ENCODE measurements at places on chromosomes 16 and 17. TPM values are rescaled to one million over a fixed set of nuclear protein-coding genes. Genes with fewer than 3 reads are reported as not detected.

CLEC3A gene
- total RNA-seq, result not detected

KRT25 gene
- total RNA-seq, result not detected

RAMP2 gene
- total RNA-seq, result not detected

CDT1 gene
- total RNA-seq, result 133 TPM

ADGRG1 gene
- 7.4 TPM for total RNA-seq

CACNG4 gene
- total RNA-seq, result not detected

TBC1D28 gene
- total RNA-seq, result not detected

CCL14 gene
- not detected for total RNA-seq

HEATR9 gene
- 2.3 TPM for total RNA-seq

CLEC19A gene
- not detected for total RNA-seq

MYH13 gene
- total RNA-seq, result not detected

CDH5 gene
- total RNA-seq, result not detected

PRSS36 gene
- total RNA-seq, result 0.85 TPM

GPRC5B gene
- not detected for total RNA-seq

CD300E gene
- not detected for total RNA-seq

CCL1 gene
- 6.8 TPM for total RNA-seq

GRB7 gene
- 0.40 TPM for total RNA-seq

EVPLL gene
- total RNA-seq, result not detected

KRTAP4-3 gene
- total RNA-seq, result not detected

TRIM16 gene
- 8.7 TPM for total RNA-seq

PPP1R1B gene
- total RNA-seq, result not detected

GSPT1 gene
- total RNA-seq, result 125 TPM

FAM20A gene
- total RNA-seq, result not detected

CTF1 gene
- total RNA-seq, result 0.20 TPM

CCT6B gene
- total RNA-seq, result 1.9 TPM

IRF8 gene
- total RNA-seq, result 4.8 TPM

TPSG1 gene
- not detected for total RNA-seq

GP2 gene
- not detected for total RNA-seq

TPSD1 gene
- not detected for total RNA-seq

LRRC75A gene
- total RNA-seq, result 1.2 TPM

MPV17L gene
- total RNA-seq, result not detected

VMO1 gene
- 0.40 TPM for total RNA-seq

DNAAF1 gene
- total RNA-seq, result not detected

HOXB3 gene
- total RNA-seq, result 10.8 TPM

RRAD gene
- 1.0 TPM for total RNA-seq

ZDHHC1 gene
- 0.23 TPM for total RNA-seq

Data from activated CD4-positive, alpha-beta memory T cell treated with anti-CD3 and anti-CD28 coated beads, Interleukin-2, amount 10 ng/mL, durations not matched to agents 7 days and 5 days (primary cell).